NCI-H774 (cell line): ENCODE measurements at places on chromosomes 3 and 15.

DNA sequence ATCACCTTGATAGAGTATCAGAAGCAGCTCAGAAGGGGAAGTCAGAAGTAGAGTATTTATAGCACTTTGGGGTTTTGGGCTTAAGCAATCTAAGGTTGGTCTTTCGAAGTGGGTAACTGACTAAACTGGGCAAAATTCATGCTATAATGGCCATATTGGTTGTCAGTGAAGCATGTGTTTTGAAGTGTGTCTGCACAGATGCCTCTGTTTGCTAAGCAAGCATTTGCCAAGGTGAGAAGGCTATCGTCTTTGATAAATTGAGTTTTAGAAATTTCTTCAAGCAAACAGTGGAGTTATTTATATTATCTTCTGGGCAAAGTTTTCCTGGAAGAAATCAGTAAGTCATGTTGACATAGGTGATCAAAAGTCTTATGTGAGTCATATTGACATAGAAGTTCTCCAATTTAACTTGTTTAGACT is 412.8 kb upstream of the TGFBR2 start:
- DNase-seq = no peak

DNA sequence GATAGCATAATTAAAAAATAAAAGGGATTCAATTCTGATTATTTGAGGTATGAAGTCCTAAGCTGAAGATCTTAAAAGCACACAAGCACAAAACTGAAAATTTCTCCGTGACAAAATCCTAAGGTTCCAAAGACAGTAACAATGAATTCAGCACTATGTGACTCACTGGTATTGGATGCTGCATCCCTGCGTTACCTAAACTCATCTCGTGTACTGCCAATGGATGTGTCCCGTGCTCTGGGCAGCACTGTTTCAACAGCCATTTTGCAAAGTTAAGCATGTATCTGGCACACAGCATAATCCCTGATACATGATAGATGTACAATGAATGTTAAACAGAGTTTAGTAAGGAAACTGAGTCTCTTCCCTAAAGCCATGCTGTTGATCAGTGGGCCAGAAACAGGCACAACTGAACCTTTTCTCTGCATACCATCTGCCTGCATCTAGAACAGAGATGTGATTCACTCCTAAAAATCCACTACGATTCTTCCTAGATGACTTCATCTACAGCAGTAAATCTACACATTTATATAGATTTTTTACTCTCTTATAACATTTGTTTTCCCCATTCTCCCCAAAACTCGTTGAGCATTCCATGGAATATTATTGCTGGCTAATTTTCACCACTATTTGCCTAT is 14.3 kb downstream of the SUCLG2 start:
- DNase-seq = no peak

DNA sequence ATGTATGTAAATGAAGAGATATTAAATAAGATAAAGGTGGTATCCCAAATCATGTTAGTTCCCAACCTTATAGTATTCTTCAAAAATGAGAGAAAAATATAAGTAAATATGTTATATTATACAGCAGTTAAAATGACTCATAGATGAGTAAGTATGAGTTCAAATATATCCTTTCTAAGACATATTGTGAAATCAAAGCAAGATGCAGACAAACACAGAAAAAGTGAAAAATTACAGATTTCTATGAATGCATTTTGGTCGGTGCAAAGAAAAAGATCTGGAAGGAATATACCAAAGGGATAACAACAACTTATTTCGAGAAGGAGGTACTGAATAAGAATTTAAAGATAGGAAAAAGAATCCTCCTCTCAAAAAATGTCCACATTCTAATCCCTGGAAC is 181.2 kb upstream of the TTC14 start:
- no peak for DNase-seq

GRCh38 chr3:113758389-113759024 is 11.7 kb downstream of the ATP6V1A start:
- no peak for DNase-seq

DNA sequence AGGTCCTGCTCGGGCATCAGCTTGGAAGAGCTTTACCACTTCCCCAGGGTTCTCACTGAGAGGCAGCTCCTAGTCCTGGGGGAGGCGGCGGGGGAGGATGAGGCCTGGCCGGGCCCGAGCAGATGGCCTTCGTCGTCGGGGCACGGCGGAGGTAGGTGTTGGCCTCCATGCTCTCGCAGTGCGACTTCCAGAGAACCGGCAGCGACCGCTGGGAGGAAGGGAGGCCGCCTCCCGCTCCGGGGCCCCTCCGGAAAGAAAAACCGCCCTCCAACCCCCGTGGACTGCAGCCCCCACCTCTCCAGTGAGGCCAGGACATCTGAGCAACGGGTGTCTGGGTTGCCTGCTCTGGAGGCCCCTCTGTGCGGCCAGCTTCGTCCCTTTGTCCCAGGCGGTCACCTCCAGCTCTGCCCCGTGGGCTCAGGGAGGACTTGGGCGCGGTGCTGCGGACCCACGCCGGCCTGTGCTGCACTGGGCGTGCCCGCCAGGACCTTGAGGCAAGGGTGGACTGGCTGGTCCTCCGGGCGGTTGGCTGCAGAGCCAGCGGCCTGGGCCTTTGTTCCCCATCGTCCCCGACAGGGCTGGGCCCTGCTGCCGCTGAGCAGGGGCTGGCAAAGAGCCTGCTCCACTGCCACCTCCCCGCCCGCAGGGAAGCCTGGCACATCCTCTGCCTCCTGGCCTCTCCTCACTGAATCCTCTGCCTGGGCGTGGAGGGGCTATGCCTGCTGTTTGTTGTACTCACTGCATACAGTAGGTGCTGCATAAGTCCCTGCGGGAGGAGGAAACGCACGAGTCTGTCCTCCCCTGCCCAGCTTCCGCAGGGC is 13.6 kb upstream of the GP9 start:
- no peak for DNase-seq

DNA sequence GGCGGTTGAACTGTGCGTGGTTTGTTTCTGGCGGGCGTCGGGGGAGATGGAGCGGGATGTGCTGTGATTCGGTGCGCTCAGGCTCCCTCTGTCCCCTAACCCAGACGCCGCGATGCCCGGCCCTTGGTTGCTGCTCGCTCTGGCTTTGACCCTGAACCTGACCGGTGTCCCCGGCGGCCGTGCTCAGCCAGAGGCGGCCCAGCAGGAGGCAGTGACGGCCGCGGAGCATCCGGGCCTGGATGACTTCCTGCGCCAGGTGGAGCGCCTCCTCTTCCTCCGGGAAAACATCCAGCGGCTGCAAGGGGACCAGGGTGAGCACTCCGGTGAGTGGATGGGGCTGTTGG is 1.2 kb downstream of the TRH start:
- no peak for DNase-seq

- no peak for DNase-seq
Measured at GRCh38 chr3:123340336-123340735, 108.6 kb downstream of the ADCY5 start.

DNA sequence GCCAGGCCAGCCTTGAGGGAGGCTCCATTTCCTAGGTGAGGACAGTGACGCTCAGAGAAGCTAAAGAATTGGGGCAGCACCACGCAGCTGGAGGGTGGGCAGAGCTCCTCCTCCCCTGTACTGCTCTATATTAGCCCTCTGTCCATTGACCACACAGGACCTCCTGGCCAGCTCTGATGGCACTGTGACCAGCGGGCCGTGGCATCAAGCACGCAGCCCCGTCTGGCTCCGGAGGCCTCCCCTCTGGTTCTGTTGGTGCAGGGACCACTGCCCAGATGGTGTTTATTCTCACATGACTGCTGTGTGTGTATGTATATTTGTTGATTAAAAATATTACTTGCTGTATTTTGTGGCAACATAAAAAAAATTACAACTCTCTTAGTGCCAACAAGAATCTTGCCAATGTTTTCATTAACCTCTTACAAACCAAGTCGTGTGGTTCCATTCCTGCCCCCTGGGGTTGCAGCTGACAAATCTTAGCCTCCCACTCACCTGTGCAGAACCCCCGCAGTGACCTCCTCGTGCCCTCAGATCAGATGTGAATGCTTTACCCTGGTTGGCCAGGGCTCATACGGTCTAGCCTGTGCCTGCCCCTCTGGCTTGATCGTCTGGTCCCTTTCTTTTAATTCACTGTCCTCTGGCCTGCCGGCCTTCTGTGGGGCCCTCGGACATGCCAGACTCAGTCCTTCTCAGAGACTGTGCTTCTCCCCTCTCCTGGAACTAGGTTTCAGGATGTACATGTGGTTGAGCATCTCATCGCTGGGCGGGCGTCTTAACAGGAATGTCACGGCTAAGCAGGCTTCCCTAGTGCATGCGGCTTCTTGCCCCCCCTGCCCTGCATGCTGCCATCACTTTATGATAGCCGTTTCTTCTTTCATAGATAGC is 14.8 kb downstream of the CHCHD6 start:
- no peak for DNase-seq

GRCh38 chr15:75327005-75327404 is 8.9 kb upstream of the COMMD4 start:
- DNase-seq = no peak

DNA sequence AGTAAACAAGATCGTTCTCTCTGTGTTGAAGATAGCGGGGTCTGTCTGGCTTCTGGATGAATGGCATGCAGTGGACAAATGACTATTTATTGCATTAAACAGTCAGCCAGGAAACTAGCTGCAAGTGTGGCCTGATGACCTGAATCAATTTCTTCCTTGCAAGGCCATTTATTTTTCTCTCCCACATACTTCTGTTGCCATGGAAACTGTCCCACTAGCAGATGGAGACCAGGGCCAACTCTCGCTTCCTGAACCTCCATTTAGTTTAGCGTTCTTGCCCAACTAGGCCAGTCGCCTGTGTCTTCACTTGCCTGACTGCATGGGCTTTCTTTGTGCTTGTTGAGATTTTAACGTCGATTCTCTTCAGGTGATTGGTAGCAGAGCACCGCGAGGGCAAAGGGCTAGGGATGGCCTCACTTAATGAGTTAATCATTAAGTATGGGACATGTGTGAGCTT is 27.6 kb downstream of the LMCD1 start:
- no peak for DNase-seq

DNA sequence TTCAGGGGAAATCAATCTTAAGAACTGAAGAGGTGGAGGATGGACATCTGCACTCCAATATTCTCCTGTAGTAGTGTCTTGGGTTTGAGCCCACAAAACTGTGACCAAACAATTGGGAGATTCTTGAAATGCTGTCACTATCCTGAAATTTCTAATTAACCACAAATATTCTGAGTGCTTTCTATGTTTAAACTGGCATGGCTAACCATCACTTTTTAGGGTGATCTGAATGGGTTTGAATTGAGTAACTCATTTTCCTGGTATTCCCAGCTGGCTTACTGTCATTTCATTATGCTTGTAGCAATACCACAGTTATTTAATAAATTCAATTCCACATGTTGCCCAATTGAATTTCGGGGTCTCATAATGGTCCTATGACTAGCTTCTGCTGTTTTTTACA is 216.9 kb upstream of the DCBLD2 start:
- no peak for DNase-seq

- DNase-seq = no peak
Measured at GRCh38 chr3:76497636-76498035, 542.3 kb upstream of the ROBO2 start.

DNA sequence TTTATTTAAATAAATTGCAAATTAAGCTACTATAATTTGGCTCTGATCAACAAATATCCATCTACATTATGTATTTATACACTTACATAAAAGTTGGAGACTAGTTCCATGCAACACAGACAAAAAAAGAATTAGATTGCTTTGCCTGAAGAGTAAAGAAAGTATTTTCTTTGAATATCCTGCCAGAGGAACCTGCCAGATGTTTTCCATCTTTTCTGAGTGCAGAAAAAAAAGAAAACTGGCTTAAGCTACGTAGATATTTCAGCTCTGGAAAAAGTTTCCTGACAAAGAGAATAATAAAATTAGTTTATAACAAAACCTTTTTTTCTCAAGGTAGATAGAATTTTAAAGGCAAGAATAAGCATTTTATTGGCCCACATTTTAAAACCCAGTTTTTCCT is 607.5 kb upstream of the NAALADL2 start:
- DNase-seq = no peak

DNA sequence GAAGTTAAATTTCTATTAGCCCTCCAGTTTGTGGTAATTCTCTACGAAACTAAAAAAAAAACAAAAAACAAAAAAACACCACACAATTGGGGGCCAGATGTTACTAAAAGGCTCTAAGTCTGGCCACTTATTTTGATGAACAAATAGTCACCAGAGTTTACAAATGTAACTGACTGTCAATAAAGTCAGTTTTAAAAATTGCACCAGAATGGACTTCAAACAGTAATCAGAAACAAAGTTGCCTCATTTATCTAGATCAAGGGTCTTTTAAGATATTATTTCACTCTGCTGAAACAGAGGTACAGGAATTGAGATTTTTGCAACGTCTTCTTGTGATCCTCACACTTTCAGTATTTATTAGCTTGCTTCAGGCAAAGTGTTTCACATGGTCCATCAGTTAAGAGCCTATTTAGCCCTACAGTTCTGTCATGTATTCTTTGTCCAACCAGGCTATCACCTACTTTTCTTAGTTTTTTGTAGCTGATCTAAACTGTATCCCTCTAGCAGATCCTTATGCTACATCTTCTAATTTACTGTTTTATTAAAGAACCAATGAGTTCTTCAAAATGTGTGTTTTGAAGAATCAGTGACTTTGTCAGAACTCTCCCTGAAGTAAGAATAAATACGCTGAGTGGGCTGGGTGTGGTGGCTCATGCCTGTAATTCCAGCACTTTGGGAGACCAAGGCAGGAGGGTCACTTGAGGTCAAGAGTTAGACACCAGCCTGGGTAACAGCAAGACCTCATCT is 74.7 kb downstream of the ANKRD28 start:
- no peak for DNase-seq

DNA sequence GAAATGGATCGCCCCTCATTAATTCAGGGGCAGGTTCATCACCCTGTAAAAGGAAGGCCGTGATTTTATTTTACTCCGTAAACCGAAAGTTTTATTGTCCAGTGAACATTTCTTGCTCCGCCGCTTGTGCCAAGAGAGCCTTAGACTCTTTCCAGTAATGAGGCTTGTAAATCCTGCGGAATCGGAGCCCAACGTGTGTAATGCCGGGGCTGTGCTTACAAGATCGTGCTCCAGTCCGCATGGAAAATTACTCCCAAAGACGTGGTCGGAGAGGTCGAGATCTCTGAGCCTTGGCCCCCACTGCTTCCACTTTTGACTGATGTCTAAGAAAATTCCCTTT is 649 bp upstream of the PLOD2 start:
- peak; percentile 72 for DNase-seq

DNA sequence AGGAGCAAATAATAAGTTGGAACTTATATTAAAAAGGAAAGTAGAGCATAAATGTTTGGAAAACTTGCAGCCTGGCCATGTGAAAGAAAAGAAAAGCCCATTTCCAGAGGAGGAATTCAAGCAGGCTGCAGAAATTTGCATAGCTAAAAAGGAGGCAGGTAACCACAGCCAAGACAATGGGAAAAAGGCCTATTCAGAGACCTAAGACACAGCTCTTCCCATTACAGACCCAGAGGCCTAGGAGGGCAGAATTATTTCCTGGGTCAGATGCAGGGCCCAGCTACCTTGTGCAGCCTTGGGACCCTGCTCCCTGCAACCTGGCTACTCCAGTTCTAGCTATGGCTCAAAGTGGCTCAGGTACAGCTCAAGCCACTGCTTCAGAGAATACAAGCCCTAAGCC is 234.6 kb upstream of the BCHE start:
- DNase-seq = no peak

DNA sequence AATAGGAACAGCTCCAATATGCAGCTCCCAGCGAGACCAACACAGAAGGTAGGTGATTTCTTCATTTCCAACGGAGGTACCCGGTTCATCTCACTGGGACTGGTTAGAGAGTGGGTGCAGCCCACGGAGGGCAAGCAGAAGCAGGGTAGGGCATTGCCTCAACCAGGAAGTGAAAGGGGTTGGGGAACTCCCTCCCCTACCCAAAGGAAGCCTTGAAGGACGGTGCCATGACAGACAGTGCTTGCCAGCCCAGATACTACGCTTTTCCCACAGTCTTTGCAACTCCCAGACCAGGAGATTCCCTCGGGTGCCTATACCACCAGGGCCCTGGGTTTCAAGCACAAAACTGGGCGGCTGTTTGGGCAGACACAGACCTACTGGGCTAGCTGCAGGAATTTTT is 576.9 kb upstream of the NECTIN3 start:
- no peak for DNase-seq
